Left colon (tissue), 2 donors: ENCODE measurements at places on chromosomes 6 and 20.

DNA sequence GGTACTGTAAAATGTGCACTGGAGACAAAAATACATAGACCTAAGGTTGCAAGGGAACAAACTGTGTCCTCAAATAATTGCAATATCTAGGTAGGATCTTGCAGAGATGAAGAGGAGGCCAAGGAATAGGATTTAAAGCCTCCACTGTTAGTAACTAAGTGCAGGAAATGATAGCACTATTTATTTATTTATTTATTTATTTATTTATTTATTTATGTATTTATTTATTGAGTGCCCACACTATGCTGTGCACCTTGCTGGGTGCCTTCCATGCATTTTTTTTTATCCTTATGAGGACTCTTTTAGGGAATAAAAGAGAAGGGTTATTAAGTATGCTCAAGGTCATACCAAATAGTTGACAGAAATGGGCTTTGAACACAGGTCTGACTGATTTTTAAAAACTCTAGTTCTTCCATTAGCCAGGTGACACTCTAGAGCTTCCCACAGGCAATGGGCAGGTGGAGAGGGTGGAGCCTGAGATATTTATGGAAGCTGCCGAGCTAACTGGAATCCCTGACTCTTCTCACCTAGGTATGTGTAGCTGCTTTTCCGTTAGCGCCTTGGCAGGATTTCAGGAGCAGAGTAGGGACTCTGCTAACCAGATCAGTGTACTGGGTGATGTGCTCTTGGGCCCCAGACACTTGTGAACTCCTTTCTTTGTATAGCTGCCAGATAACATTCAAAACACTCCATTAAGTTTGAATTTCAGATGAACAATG, 12.8 kb upstream of the NUP153 start:
- no peak for DNase-seq

GRCh38 chr6:67883500-67884366, 751.3 kb upstream of the ADGRB3 start:
- DNase-seq, result no peak

GRCh38 chr20:5486377-5487054, 169.8 kb upstream of the PROKR2 start:
- DNase-seq, result no peak

GRCh38 chr6:128719786-128720185, 163.2 kb upstream of the LAMA2 start:
- no peak for DNase-seq

DNA sequence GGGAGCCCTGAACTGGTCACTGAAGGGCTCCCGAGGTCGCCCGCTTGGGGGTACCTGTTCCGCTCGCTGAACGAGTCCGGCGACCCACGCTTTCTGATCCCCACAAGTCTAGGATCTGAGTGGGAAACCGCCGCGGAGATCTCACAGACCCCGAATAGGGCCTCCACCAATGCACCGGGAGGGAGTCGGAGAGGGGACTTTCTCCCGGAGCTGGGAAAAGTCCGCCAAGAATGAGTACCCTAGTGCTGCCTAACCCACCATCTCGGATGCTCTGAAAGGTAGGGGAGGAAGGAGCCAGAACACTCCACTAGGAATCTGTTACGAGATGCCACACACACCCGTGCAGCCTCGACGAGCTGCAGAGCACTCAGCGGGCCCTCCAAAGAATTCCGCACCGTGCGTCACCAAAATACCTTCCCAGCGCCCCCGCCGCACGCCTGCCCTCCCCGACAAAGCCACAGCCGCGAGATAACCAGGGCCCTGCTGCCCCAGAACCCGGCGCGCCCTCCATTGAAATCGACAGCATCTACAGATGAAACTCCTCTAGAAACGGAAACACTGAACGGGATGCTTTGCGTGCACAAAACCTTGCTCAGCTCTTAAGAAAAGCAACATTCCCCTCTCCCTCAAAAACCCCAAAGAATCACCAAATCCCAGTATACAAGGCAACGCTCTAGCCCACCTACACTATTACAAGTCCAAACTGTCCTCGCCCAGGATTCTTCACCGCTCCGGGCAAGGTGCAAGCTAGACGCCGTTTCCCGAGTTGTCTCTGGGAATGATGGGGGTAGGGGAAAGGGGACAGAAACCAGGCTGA, 686 bp downstream of the COL12A1 start:
- peak; percentile 21 for DNase-seq

DNA sequence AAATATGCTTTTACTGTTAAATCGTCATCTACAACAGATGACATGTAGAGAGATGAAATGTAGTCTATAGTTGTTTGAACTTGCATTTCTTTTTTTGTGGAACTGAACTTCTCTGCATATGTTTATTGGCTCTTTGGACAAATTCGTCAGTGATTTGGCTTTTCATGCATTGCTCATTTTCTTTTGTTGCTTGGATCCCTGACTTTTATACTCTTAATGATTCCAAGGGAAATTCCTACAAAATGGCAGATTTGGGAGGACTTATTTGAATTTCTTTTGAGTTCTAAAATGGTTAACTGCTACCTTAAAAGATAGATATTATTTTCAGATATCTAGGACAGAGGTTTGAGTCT, 65.4 kb downstream of the UTRN start:
- DNase-seq, result no peak

DNA sequence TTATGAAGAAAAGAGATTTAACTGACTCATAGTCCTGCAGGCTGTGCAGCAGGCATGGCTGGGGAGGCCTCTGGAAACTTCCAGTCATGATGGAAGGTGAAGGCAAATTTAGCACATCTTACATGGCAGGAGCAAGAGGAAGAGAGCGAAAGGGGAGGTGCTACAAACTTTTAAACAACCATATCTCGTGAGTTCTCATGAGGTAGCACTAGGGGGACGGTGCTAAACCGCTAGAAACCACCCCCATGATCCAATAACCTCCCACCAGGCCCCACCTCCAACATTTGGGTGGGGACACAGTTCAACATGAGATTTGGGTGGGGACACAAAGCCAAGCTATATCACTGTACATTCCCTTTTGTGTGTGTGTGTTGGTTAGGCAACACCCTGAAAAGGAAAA, 209.9 kb downstream of the TMEM242 start:
- no peak for DNase-seq

- peak; percentile 66 for DNase-seq
Measured at GRCh38 chr6:29627755-29628418, 5.1 kb downstream of the GABBR1 start.

GRCh38 chr6:2891768-2892170, 11.3 kb downstream of the SERPINB9 start:
- peak; percentile 91 for DNase-seq

DNA sequence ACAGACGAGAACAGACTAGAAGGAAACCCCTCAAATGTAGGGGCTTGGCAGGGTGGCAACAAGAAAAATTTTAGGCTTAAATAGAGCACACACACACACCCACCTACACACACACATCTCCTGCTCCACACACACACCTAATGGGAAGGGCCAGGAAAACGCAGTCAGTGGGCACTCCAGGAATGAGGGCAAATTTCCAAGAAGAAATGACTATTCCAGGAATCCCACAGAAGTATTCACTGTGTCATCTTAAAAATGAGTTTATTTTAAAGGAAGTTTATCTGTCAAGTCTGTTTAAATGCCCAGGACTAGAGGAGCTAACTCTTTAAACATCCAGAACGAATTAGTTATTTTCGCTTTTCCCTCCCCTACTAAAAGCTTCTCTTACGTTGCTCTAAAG, 13.0 kb downstream of the ALDH8A1 start:
- DNase-seq, result no peak

- no peak for DNase-seq
Measured at GRCh38 chr6:13694562-13694961, 17.1 kb downstream of the RANBP9 start.

DNA sequence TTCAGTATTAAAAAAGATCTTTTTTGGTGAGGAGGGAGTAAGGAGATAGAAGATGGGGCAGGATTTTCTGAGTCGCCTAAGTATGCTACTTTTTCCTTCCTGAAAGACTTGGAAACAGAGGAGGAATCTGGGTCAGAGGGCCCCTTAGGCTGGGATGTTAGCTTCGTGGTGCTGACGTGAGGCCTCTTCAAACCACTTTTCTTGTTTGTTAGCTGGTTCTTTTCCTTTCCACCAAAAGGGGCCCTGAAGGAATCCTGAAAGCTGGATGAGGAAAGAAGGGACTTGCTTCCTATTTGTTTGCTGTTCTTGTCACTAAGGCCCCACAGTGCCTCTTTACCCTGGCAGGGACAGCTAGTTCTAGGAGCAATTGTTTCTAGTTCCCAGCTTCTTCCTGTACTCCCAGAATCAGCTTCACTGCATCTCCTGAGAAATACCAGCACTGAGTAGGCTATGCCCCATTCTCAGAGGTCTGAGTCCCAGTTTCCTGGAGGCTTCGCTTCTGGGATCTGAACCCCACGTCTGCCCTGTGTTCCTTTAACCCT, 2.2 kb upstream of the IL20RA start:
- no peak for DNase-seq

- no peak for DNase-seq
Measured at GRCh38 chr6:1820714-1821113, 211.0 kb downstream of the FOXC1 start.

DNA sequence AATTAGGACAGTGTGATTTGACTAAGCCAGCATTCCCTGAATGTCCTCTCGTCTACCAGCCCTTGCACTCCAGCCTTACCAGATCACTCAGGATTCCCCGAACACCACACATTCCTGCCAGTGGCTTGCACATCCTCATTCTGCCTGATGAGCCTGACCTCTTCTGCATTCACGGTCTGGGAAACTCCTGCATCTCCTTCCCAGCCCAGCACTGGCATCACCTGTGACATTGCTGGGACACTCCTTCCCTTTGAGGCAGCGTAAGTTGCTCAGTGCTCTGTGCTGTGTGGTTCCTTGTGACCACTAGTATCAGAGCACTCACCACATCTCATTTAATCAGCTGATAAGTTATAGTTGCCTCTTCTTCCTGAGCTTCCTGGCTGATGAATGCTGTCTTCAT, 17.3 kb downstream of the NCOA7 start:
- no peak for DNase-seq

- DNase-seq, result peak; percentile 16
Measured at GRCh38 chr6:118660218-118660569, 8.8 kb upstream of the CEP85L start.

DNA sequence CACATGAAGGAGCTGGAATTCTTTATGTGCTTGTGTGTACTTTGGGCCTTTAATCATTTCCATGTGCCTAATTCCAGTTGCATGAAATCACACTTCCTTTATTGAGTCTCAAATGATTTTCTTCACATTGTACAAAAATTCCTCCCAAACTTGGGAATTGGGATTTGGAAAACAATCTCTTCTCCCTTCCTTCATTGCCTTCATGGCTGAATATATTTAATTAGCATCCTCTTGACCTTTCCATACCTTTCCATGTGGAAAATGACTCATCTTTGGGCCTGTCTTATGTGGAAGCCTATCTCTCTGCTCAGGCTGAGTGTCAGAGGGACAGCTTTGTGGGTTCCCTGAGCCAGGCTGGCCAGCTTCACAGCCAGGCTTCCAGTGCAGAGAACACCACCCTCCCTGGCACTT, 33.0 kb upstream of the CDH4 start:
- DNase-seq, result no peak
